Cardiac muscle cell (in vitro differentiated cells and primary cell): ENCODE measurements at places on chromosomes 6 and 20.
A peak's percentile ranks its signal among the peaks of the same experiment; 100 is the strongest.

- DNase-seq = no peak
Measured at GRCh38 chr6:44386929-44387345, 569 bp upstream of the CDC5L start.

GRCh38 chr6:15490242-15491100 is 172.4 kb downstream of the DTNBP1 start:
- no peak for DNase-seq

DNA sequence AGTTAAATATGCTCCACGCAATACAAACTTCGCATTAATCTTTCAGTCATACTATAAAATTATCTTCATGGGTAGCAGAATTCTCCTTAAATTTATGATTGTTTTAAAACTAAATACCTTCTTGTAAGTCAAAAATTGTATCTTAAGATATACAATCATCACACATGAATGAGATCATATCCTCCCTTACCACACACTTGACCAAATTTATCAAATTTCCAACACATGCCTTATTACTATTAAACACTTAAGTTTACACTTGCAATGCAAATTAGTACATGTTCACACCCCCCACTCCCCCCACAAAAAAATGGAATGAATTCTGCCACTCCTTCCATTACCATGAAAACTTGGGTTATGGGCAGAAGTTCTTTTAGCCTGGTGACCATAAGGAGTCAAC is 13.8 kb downstream of the RANBP9 start:
- DNase-seq = no peak

- peak; percentile 61 for DNase-seq
Measured at GRCh38 chr6:34237316-34237721, 646 bp downstream of the HMGA1 start.

GRCh38 chr6:18424201-18424600 is 37.1 kb downstream of the RNF144B start:
- DNase-seq = peak; percentile 54

DNA sequence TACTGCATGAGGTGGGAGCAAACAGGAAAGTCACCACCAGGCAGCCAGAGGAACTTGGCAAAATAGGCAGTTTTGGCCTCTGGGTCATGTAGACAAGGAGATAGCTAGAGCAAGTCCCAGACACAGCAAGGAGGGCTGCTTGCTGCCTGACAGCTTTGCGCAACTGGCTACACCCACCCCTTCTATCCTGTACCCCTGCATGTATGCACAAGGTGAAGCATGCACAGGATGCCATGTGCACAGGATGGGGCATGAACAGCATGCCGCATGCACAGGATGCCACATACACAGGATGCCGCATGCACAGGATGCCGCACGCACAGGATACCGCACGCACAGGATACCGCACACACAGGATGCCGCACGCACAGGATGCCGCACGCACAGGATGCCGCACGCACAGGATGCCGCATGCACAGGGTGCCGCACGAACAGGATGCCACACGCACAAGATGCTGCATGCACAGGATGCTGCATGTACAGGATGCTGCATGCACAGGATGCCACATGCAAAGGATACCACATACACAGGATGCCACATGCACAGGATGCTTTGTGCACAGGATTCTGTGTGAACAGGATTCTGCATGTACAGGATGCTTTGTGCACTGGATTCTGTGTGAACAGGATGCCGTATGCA is 104.9 kb upstream of the IYD start:
- no peak for DNase-seq

GRCh38 chr20:62405108-62405980 is 1.7 kb downstream of the CABLES2 start:
- DNase-seq = peak; percentile 74

- DNase-seq = no peak
Measured at GRCh38 chr20:31906001-31906400, 35.6 kb downstream of the TTLL9 start.

- DNase-seq = no peak
Measured at GRCh38 chr6:22062807-22063408, 233.9 kb downstream of the PRL start.

DNA sequence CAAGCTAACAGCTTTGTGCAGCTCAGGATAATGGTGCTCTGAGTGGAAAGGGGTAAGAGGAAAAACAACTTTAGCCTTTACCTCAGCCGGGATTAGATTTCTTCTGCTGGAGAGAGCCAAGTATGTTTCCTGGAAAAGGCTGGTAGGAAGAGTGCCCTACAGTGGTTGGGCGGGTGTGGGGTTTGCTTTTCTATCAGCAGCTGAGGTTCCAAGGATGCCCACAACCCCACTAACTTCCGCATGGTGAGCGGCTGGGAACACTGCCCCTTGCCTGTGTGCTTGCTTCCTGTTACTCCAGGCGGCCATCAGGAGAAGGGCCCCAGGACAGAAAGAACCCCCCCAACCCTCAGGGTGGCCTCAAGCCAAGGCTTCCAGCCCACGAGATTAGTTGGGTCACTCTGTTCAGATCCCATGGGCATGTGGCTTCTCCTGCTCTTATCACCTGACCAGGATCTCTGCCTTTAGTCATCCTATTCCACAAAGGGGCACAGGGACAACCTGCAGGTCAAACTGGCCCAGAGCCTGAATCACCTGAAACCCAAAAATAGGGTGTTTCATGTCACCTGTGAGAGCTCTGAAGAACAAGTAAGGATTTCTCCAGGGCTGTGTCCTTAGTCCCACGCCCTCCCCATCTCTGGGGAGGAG is 10.5 kb downstream of the MRPS18A start:
- no peak for DNase-seq

- DNase-seq = peak; percentile 37
Measured at GRCh38 chr6:53067849-53068361, 2.7 kb downstream of the FBXO9 start.

- no peak for DNase-seq
Measured at GRCh38 chr6:166221040-166221439, 53.4 kb upstream of the TBXT start.

DNA sequence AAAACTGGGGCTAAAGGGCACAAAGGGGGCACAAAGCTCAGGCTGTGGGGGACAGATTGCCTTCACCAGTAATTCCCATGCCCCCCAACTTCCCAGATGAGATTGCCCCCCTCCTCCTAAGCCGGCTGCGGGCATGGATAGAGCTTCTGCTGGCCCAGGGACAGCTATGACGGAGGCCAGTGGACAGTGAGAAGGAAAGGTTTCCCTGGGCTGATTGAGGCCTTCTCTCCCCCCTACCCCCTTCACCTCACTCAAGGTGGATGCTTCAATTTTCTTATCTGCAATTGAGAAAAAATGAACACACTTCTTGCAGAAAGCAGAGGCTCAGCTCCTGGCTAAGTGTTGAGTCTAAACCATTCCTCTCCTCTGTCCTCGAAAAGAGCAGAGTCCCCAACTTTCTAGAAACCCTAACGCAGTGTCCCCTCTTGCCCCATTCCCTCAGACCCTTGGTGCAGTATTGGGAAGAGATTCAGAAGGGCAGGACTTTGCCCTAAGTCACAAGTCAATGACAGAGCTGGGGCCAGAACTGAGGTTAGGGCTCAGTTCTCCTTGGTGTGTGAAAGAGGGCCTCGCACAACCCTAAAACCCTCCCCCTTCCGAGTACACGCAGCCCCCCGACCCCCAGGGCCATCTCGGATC is 808 bp downstream of the SDC4 start:
- no peak for DNase-seq

- DNase-seq = no peak
Measured at GRCh38 chr6:159886270-159886669, 4.5 kb upstream of the MAS1 start.

DNA sequence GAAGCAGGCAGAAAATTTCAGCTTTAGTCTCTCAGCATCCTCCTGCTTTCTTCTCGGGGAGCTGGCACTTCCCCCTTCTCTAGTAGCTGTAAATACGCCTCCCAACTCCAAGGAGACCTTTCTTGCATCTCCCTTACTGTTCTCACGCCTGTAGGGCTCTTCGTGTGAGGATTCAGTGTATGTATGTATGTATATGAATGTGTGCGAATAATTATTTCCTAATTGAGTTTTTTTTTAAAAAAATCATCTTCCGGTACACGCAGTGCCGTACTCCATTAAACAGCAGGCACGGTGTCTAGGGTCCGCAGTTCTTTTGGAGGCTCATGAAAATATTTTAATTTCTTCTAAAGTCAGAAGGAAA is 85.4 kb downstream of the HFE start:
- DNase-seq = peak; percentile 57

GRCh38 chr20:58141971-58142842 is 86.2 kb downstream of the ANKRD60 start:
- DNase-seq = no peak

DNA sequence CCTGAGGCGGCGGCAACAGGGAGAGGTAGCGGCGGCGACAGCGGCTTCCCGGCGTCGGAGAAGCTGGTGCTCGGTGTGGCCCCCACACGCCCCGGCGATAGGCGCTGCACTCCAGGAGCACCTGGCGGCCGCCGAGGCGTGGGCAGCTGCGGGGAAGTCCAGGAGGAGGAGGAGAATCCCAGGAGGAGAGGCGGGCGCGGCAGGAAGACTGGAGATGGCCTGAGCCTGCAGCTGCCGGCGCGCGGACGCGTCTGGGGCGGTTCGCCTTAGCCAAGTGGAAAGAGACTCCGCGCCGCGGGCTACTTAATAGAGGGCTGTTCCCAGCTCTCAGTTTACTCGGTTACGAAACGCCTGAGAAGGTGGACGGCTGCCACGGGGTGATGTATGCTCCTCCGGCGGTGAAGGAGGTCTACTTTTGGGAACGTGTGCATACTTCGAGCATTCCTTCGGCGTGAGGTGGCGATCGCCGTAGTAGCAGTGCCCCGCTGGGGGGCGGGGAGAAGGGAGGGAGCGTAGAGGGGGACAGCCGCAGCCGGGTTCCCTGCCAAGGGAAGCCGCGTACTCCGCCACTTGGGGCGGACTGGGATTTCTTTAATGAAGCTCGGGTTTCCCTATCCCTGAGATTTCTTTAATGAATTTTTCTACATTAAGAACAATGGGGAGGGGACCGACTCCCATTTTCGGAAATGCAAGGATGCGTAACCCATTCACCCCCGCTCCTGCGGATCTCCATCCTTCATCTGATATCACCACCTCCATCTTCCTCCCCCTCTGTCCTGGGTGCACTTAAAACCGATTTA is at the start of gene COL12A1:
COL12A1 (minus strand) TSS at position 278 of the 800 bp plus-strand sequence. CDS start 3,261 bp downstream, outside the sequence.
- peak; percentile 100 for DNase-seq

- no peak for DNase-seq
Measured at GRCh38 chr6:17741507-17741906, 34.8 kb upstream of the NUP153 start.

- DNase-seq = no peak
Measured at GRCh38 chr6:14550822-14551221, 433.2 kb downstream of the CD83 start.

- peak; percentile 46 for DNase-seq
Measured at GRCh38 chr6:35148167-35148741, 7.1 kb upstream of the TCP11 start.

DNA sequence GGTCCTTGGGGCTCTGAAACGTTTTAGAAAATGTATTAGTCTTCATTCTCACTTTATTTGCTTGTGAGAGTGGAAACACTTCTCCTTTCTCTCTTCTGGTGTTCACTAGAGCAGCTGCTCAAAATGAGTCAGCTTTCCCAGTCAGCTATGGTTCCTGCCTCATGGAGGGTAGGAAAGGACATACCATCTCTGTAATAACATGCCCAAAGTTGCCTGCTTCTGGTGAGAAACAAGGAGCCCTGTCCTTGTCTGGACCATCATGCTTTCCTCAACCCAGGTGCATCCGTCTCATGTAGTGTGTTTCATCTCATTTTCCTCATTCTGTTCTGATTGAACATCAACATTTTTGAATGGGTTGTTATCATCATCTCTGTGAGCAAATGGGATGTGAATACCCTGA is 17.1 kb upstream of the TINAG start:
- no peak for DNase-seq

GRCh38 chr6:165729307-165729936 is 66.4 kb upstream of the PDE10A start:
- peak; percentile 47 for DNase-seq
